ENCODE measurements at places on chromosomes 2 and 18. TPM values are rescaled to one million over a fixed set of nuclear protein-coding genes. Genes with fewer than 3 reads are reported as not detected.

The CD207 gene
- 0.06 TPM for total RNA-seq

The ACADL gene
- 4.8 TPM for total RNA-seq

The CRYGD gene
- total RNA-seq = 1.2 TPM

The PRSS56 gene
- total RNA-seq = 1.5 TPM

The BOD1L2 gene
- total RNA-seq = not detected

The EPB41L3 gene
- 226 TPM for total RNA-seq

The FOXD4L1 gene
- 0.17 TPM for total RNA-seq

The SLC23A3 gene
- total RNA-seq = 0.69 TPM

The VWC2L gene
- 3.0 TPM for total RNA-seq

The STPG4 gene
- total RNA-seq = not detected

The C2orf78 gene
- total RNA-seq = not detected

The RND3 gene
- total RNA-seq = 61.1 TPM

The MC4R gene
- 6.6 TPM for total RNA-seq

The C2orf80 gene
- total RNA-seq = 15.7 TPM

The ATL2 gene
- total RNA-seq = 127 TPM

The HOXD8 gene
- total RNA-seq = 12.9 TPM

The COL6A3 gene
- total RNA-seq = 429 TPM

The FOXI3 gene
- 0.06 TPM for total RNA-seq

The MAP2 gene
- 541 TPM for total RNA-seq

The CNRIP1 gene
- total RNA-seq = 55.9 TPM

The ALPP gene
- total RNA-seq = not detected

The FAM124B gene
- total RNA-seq = 6.8 TPM

The LOXHD1 gene
- 0.20 TPM for total RNA-seq

The ASXL2 gene
- total RNA-seq = 13.2 TPM

The STEAP3 gene
- 7.0 TPM for total RNA-seq

The CLEC4F gene
- total RNA-seq = not detected

The SERPINB12 gene
- total RNA-seq = not detected

The GALNT5 gene
- 2.4 TPM for total RNA-seq

The C2orf72 gene
- 23.6 TPM for total RNA-seq

The DTNA gene
- total RNA-seq = 90.4 TPM

All from spinal cord (tissue), 10 donors.